ENCODE measurements at places on chromosomes 1 and 21.

DNA sequence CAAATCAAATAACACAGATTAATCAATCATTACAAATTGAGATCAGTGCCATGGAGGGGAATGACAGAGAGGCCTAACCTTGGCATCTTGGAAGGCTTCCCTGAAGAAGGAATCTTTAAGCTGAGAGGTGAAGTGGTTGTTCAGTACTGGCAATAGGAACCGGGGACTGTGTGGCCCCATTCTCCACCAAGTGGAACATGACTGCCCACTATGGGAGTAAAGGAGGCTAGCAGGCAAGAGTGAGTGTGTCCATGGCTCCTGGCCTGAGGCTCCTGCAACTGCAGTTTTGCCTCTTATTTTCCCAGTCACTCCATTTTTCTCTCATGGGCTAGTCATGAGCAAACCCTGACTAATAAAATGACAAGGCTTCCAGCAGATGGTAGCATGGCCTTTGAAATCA, 112.2 kb upstream of the GJB5 start:
- DNase-seq, result no peak

GRCh38 chr1:2544875-2545640, 11.1 kb upstream of the TNFRSF14 start:
- DNase-seq, result no peak

- no peak for DNase-seq
These were observed 220.6 kb upstream of the PKN2 start for GRCh38 chr1:88463401-88463985.

DNA sequence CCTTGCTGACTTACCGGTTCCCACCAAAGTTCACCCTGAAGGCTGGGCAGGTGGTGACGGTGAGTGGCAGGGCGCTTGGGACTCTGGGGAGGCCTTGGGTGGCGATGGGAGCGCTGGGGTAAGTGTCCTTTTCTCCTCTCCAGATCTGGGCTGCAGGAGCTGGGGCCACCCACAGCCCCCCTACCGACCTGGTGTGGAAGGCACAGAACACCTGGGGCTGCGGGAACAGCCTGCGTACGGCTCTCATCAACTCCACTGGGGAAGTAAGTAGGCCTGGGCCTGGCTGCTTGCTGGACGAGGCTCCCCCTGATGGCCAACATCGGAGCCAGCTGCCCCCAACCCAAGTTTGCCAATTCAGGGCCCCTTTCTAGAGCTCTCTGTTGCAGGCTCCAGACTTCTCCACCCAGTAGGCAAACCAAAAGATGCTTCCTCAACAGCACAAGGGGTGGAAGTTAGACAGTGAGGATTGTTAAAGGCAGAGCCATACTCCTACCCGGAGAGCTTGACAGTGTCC, 16.4 kb upstream of the SEMA4A start:
- DNase-seq, result no peak

- DNase-seq, result no peak
These were observed 116.0 kb downstream of the ESRRG start for GRCh38 chr1:216607067-216607697.
